Dorsolateral prefrontal cortex (tissue), 122 donors: ENCODE measurements at places on chromosomes 6 and 20.

DNA sequence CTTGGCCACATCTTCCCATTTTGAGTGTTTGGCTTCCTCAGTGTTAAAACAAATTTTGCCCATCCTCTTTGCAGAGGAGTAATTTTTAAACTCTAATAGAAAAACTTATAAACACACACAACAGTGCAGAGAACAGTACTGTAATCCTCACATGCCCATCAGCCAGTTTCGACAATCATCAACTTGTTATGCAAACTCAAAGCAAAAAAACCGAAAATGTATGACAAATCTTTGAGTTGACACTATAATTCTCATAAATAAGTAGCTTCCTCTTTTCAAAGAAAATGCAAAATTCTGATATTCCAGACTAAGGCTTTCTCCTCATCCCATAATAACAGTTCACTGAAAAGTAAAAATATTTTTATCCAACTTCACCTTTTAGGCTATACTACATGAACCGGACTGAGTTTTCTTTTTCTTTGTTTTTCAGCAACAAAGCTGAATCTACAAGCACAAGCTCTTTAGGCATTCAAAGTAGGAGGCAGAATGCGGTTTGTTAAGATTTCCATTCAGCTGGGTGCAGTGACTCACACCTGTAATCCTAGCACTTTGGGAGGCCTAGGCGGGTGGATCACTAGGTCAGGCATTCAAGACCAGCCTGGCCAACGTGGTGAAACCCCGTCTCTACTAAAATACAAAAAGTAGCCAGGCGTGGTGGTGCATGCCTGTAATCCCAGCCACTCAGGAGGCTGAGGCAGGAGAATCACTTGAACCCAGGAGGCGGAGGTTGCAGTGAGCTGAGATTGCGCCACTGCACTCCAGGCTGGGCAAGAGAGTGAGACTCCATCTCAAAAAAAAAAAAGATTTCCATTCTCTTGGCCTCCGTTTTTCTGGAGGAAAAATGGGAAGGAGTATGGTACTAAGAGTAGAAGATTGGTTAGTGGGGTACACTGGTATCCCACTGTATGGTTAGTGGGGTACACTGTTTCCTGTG lies 74.8 kb downstream of the GCNT2 start:
- no peak for DNase-seq

- no peak for DNase-seq
Measured at GRCh38 chr6:116004841-116005815, 55.6 kb downstream of the FRK start.

GRCh38 chr20:8060977-8061376 lies 41.4 kb upstream of the TMX4 start:
- DNase-seq = no peak

DNA sequence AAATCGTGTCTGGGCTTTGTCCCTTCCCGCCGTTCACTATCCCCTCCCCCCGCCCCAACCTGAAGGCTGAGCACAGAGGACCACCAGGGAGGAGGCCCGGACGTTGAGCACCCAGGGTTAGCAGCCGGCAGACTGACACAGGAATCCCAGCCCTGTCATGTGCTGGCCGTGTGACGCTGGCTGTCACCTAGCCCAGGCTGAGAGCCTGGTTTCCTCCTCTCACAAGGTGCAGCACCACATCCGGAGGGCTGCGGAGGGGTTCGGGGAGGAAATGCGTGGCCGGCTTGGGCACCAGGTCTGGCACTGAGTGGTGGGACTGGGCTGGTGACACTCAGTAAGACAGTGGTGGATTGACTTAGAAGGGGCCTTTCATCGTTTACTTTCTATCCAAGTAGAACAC lies 4.6 kb upstream of the LSM14B start:
- no peak for DNase-seq

DNA sequence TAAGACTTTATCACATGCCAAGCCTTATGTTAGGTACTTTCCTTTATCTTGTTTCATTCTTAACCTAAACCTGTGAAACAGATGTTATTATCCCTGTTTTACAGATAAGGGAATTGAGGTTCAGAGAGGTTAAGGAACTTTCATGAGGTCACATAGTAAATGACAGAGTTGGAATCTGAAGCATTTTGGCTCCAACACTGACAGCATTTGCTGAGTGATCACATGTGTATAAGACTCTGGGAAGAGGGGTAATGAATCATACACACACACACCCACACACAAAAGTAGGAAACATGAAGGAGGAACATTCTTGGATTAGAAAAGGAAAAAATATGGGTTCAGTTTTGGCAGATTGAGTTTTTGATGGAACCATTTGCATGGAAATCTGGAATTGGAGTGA lies 212.5 kb downstream of the GJA1 start:
- DNase-seq = no peak

DNA sequence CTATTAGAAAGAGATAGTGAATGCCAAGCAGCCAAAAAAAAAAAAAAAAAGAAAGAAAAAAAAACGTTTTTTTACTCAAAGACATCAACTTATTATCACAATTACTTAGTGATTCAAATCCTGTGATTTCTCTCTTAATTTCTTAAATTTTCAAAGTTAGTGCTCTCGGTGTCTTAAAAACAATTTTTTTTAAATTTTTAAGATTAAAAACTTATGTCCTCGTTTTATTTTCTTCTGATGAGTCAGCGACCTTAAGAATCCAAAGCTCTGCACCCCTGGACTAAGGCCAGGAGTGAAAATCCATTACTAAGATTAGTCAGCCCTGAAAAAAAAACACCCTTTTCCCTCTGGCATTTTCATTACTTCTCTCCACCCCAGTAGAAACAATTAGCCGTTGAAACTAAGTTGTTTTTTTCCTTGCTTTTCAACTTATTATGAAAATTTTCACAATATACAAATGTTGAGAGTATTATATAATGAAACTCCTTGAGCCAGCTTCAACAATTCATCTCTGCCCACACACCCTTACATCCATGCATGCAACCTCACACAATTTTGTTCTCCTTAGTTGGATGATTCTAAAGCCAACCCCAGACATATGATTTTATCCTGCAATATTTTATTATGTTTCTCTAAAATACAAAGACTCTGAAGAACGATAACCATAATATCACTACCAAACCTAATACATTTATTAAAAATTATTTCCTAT lies 85.6 kb upstream of the CARMIL1 start:
- DNase-seq = no peak

DNA sequence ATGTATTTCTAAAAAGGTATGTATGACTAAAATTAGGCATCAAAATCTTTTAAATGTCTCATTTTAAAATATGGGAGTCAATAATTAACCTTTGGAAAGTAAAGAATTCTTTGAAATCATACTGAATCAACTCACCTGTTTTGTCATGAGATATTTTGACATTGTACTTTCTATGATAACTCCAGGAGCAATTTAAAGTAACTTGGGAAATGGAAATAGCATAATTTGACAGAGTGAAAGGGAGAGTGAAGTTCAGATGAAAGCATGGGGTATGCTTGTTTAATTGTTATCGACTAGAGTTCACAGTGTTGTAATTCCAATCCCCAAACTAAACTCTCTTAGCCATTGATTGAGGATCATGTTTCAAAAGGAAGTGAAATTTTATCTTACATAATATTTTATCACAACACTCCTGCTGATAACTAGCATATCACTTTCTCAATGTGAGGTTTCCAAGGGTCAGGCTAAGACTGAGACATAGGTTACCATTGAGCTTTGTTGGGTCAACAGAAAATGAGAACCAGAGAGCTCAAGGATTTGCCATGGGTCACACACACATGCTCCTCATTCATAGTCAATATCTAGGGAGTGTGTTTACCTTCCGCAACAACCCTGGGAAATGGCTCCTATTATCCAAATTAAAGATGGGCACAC lies 2.3 kb downstream of the GSTA1 start:
- DNase-seq = no peak
